ENCODE measurements at places on chromosomes 5 and 9.

- DNase-seq = no peak
Measured at GRCh38 chr5:78574731-78575161, 73.8 kb downstream of the LHFPL2 start.

GRCh38 chr9:14895806-14896205, 14.4 kb downstream of the FREM1 start:
- DNase-seq = no peak

GRCh38 chr9:101455656-101456240, 20.2 kb upstream of the ALDOB start:
- DNase-seq = no peak

DNA sequence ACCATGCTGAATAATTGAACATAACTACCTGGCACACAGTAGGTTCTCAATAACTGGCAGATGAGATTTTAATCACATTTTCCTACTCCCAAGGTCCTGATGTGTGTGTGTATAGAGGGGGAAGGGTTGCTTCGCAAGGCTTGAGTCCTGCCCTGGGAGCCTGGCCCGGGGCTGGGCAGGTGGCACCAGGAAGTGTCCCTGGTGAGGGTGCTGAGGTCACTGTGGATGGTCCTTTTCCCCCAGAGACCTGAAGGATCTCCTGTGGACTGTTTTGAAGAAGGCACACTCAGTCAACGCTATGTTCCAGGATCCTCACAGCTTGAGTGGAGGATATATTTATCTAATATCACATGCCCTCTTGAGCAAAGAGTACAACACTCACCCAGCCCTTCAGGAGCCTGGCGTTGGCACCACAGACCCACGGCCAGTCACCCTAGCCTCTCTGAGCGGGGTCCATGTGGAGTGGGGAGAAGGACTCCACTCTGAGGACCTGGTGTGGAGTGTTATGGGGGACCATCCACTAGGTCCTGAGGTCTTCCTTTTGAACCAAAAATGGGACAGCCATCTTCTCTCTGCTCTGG, 177.8 kb downstream of the GABBR2 start:
- no peak for DNase-seq

DNA sequence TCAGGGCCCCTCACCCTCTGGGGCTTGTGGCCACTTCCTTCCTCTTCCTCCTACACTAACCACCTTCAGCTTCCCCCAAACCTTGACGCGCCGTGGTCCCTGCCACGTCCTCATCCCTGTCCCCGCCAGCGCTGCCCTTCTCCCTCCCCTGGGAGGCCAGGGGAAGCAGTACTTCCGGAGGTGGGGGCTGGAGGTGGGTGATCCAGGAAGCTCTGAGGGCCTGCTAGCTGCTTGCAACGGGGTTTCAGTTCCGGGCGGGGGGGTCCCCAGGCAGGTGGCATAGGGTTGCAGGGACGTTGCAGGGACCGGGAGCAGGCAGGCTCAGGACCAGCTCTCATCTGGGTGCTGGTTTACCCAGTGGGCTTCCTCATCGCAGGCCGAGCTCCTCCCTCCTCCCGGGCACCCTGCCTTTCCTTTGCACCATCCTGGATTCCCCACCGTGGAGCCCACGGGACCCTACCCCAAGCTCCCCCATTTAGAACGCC, 70.0 kb downstream of the RXRA start:
- peak; percentile 52 for DNase-seq

- DNase-seq = no peak
Measured at GRCh38 chr9:123406691-123407216, 50.8 kb downstream of the CRB2 start.

- DNase-seq = no peak
Measured at GRCh38 chr5:147804334-147804733, 21.8 kb upstream of the JAKMIP2 start.

DNA sequence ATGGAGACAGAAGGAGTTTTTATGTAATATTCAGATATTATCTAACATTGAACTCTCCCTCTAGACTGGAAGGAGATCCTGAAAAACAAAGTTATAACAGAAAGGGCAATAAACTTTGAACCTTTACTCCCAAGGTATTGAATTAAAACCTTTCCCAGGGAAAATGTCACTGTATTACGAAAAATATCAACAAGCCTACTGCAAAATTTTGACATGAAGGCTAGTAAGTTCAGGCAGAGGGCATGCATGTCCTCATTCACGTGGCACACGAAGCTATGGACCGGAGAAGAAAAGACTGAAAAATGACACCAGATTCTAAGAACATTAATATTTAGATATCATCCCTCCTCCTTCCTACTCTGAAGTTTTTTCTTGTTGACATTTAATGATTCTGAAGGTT, 638.8 kb downstream of the LRRC70 start:
- no peak for DNase-seq

DNA sequence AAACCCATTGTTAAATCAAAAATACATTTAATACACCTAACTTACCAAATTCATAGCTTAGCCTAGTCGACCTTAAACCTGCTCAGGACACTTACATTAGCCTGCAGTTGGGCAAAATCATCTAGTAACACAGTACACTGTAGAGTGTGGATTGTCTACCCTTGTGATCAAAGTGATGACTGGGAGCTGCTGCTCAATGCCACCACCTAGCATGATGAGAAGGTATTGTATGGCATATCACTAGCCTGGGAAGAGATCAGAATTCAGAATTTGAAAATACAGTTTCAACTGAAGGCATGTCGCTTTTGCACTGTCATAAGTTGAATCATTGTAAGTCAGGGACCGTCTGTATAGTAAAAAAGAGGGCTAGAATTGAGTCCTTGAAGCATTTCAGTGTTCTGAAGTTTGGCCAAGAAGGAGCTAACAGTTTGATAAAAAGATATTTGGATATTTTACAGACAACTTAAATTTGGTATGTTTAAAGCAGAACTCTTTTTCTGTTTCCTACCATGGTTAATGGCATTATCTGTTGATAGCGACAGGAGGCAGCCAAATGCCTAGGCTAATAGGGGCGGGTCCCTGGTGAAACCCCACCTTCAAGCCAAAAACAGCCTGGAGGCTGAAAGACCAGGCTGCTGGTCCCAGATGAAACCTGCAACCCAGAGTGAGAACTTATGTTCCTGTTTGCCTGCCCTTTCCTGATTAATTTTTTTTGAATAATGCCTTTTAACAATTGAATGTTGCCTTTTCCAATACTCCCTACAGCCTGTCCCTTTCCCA, 23.0 kb downstream of the SMIM15 start:
- no peak for DNase-seq

DNA sequence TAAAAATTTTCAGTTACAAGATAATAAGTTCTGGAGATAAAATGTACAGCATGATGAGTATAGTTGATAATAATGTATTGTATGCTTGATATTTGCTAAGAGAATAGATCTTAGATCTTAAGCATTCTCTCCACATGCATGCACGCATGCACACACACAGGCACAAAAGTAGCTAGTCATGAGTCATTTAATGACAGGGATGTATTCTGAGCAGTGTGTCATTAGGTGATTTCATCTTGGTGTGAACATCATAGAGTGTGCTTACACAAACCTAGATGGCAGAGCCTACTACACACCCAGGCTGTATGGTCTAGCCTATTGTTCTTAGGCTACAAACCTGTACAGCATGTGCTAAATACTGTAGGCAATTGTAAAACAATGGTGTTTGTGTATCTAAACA, 124.2 kb downstream of the PTTG1 start:
- no peak for DNase-seq

DNA sequence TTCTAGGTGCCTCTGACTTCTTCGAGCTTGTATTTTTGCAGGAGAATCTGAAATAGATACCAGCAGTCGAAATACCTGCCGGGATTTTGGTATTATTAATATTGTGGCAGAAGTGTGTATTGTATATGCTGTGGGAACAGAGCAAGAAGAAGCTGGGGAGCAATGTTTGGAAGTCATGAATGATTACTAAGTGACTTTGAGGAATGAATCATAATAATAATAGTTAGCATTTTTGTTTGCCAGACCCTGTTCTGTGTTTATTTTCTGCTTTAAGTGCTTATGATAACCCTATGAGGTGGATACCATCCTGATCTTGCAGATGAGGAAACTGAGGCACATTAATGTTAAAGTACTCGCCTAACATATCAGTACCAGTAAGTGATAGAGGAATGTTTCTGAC, 32.4 kb downstream of the RAB24 start:
- DNase-seq = no peak

GRCh38 chr9:130666393-130667119, 2.2 kb downstream of the PRDM12 start:
- DNase-seq = no peak

DNA sequence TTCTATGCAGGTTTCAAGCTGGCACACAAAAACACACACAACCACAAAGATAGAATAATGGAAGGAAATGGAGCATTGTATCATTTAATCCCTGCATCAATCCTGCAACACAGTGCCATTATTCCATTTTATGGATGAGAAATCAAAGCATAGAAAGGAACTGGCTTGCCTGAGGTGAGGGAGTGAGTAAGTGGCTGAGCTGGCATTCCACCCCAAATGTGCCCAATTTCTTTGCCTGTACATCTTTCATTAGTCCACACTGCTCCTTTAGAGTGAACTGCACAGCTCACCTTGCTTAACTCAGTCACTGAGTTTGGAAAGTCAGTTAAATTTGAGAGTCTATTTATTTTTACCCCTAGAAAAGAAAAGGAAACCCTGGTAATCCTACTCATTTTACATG, 28.9 kb downstream of the ZNF366 start:
- DNase-seq = no peak

- no peak for DNase-seq
Measured at GRCh38 chr5:175674731-175675346, 17.0 kb downstream of the HRH2 start.

DNA sequence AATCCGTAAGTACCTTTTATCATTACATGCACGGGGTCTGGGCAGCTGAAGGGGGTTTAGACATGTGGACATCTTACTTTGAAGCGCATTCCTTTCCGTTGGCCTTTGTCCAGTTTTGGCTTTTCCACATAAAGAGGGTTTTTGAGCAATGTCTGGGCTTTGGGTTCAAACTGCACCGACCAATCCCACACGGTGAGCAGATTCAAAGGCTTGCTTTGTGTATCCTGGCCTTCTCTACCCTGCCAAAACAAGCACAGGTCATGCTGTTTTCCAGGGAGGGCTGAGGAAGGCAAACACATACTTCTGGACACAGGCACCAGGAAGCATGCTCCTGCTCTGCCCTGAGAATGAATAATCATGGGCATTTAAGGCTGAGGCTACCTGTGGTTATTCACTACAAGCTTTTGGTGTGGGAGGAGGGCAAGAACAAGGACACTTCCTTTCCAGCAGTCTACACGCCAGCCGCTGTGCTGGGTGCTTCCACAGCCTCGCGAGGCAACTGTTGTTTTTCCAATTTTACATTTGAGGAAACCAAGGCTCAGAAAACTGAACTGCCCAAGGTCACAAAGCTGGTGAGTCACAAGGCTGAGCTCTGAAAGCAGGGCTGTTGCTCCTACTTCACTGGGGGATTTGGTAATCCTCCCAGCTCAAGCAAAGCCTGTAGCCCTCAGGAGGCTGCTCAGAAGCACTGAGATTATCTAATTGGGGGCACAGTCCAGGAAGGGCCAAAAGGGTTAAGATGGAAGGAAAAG, 59.8 kb upstream of the GOLPH3 start:
- DNase-seq = no peak
